ENCODE measurements at places on chromosomes 11 and 22.

DNA sequence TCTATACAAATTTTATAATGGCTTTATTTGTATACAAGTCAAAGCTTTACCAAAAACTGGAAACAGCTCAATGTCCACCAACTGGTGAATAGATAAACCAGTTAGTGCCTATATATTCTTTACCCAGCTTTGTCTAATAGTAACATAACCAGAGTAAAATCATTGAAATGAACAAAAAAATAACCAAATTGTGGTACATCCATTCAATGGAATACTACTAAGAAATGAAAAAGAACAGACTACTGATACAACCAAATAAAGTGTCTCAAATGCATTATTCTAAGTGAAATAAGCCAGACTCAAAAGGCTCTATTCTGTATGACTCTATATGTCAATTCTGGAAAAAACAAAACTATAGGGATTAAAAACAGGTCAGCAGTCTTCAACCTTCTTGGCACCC, 40.9 kb upstream of the LDLRAD3 start:
- no peak overlapping the region for H3K4me3 ChIP-seq
- no peak overlapping the region for H3K27ac ChIP-seq
- DNase-seq: no peak
- H3K27me3 ChIP-seq: no peaks in the 10 kb centered on the region

GRCh38 chr11:74646215-74646614, 53.8 kb downstream of the POLD3 start:
- H3K27me3 ChIP-seq: no peaks in the 10 kb centered on the region
- no peak for DNase-seq
- no peak overlapping the region for H3K27ac ChIP-seq
- no peaks in the 10 kb centered on the region for H3K36me3 ChIP-seq

DNA sequence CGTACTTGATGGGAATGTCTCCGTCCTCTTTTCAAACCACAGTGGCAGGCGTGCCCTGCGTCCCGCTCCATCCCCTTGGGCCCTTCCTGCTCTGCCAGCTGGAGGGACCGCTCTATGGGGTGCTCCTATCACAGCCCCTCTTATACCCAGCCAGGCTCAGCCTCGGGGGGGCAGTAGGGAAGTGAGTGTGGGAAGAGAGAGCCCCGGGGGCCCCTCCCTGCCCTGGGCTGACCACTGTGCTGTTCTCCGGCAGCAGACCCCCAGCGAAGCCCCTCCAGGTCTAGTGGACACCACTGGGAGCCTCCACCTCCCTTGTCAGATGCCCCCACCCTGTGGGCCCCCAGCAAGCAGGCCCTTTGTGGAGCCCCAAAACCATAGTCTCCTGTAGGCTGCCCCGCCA, 572.5 kb downstream of the BRD1 start:
- no peaks in the 10 kb centered on the region for H3K36me3 ChIP-seq
- H3K4me3 ChIP-seq: no peak overlapping the region
- H3K27me3 ChIP-seq: no peaks in the 10 kb centered on the region
- no peaks in the 10 kb centered on the region for H3K4me1 ChIP-seq

DNA sequence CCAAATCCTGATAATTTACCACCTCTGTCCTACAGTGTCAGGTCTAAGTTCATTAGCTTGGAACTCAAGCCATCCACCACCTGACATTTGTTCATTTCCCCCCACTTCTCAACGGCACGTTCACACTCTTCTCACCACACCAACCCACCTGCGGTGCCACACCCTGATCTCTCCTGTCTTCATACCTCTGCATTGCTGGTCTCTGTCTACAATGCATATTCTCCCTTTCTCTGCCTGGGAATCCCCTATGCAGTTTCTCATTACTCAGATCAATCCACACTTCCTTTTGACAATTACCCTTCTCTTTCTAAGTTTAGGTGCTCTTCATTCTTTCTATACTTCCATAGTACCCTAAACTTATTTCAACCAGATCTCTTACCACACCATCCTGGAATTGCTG, 20.4 kb upstream of the EMSY start:
- no peak overlapping the region for H3K4me3 ChIP-seq
- H3K4me1 ChIP-seq: no peaks in the 10 kb centered on the region
- no peaks in the 10 kb centered on the region for H3K27me3 ChIP-seq
- no peaks in the 10 kb centered on the region for H3K36me3 ChIP-seq

- peaks cover 8% of the 10 kb centered on the region for H3K36me3 ChIP-seq
- peaks cover 6% of the 10 kb centered on the region for H3K4me1 ChIP-seq
- no peak overlapping the region for H3K4me3 ChIP-seq
- no peak for DNase-seq
- H3K27ac ChIP-seq: no peak overlapping the region
- H3K27me3 ChIP-seq: no peaks in the 10 kb centered on the region
These were observed 9.5 kb downstream of the TSKU start for GRCh38 chr11:76792505-76793264.

GRCh38 chr22:42808521-42808920, 48.6 kb downstream of the ARFGAP3 start:
- H3K27ac ChIP-seq: no peak overlapping the region
- H3K4me1 ChIP-seq: peaks cover 10% of the 10 kb centered on the region
- DNase-seq: no peak
- H3K36me3 ChIP-seq: no peaks in the 10 kb centered on the region

DNA sequence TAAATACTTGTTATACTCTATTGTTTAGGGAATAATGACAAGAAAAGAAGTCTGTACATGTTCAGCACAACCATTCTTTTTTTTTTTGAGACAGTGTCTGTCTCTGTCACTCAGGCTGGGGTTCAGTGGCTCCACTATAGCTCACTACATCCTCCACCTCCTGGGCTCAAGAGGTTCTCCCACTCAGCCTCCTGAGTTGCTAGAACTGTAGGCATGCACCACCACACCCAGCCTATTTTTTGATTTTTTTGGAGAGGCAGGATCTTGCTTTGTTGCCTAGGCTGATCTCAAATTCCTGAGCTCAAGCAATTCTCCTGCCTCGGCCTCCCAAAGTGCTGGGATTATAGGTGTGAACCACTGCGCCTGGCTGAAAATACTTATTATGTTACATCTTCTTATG, 250.0 kb downstream of the MIAT start:
- no peak overlapping the region for H3K27ac ChIP-seq
- H3K36me3 ChIP-seq: no peaks in the 10 kb centered on the region
- peaks cover 14% of the 10 kb centered on the region for H3K27me3 ChIP-seq
- H3K4me3 ChIP-seq: no peak overlapping the region
- H3K4me1 ChIP-seq: peaks cover 11% of the 10 kb centered on the region

DNA sequence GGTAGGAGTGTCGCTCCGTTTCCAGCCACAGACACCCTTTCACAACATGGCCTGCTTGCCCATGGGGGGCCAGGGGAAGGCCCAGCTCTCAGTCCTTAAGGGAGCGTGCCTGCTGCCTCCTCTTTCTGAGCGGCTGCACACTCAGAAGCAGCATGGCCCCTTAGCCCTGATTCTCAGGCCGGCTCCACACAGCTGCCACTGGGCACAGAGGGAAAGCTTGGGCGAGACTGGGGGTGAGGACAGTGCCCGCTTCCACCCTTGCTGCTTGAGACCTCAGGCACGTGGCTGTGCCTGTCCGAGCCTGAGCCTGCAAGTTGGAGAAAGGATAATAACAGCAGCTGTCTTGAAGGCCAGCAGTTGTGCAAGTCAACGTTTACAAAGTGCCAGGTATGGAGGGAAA, 416.3 kb downstream of the SHANK2 start:
- no peak overlapping the region for H3K27ac ChIP-seq
- no peaks in the 10 kb centered on the region for H3K27me3 ChIP-seq
- peaks cover 14% of the 10 kb centered on the region for H3K4me1 ChIP-seq
- DNase-seq: no peak
- H3K4me3 ChIP-seq: no peak overlapping the region

DNA sequence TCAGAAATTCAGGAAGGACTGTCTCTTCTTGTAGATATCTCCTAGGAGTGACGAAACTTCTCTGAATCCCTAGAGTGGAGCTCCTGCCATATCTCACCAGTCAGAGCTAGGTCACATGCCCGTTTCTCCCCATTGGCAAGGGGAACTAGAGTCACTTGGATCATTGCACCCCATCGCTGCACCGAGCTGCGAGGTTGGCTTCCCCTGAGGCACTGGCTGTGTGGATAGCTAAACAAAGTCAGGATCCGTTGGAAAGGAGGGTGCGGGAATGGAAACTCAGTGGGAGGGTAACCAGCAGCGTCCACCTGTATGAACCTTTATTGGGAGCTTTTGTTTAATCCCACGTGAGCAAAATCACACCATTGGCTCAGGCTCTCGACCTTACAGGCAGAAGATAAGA, 283.8 kb downstream of the BRD1 start:
- no peak for DNase-seq
- H3K4me3 ChIP-seq: no peak overlapping the region
- no peaks in the 10 kb centered on the region for H3K36me3 ChIP-seq
- H3K4me1 ChIP-seq: peaks cover 2% of the 10 kb centered on the region
- no peak overlapping the region for H3K27ac ChIP-seq

GRCh38 chr11:98616098-98616655, 404.6 kb upstream of the CNTN5 start:
- no peak overlapping the region for H3K4me3 ChIP-seq
- no peak for DNase-seq
- H3K4me1 ChIP-seq: no peaks in the 10 kb centered on the region
- H3K27me3 ChIP-seq: no peaks in the 10 kb centered on the region
- no peak overlapping the region for H3K27ac ChIP-seq

All from H1 (cell line).